CD4-positive, alpha-beta T cell treated with Interleukin-4 for 4 hours (primary cell): ENCODE measurements at places on chromosomes 1 and 21.

- DNase-seq = no peak
These were observed 167.5 kb downstream of the TPR start for GRCh38 chr1:186207391-186208085.

GRCh38 chr1:86387916-86388627, 8.1 kb downstream of the ODF2L start:
- no peak for DNase-seq

GRCh38 chr1:207810606-207811295, 58.9 kb downstream of the CD46 start:
- no peak for DNase-seq

GRCh38 chr1:178362747-178363146, 134.0 kb downstream of the CLEC20A start:
- DNase-seq = no peak

GRCh38 chr1:9145714-9146113, 16.8 kb upstream of the GPR157 start:
- no peak for DNase-seq

- DNase-seq = peak; percentile 80
These were observed 69.2 kb upstream of the SSBP3 start for GRCh38 chr1:54475357-54475881.

- no peak for DNase-seq
These were observed 26.0 kb downstream of the SDE2 start for GRCh38 chr1:225973158-225973557.

DNA sequence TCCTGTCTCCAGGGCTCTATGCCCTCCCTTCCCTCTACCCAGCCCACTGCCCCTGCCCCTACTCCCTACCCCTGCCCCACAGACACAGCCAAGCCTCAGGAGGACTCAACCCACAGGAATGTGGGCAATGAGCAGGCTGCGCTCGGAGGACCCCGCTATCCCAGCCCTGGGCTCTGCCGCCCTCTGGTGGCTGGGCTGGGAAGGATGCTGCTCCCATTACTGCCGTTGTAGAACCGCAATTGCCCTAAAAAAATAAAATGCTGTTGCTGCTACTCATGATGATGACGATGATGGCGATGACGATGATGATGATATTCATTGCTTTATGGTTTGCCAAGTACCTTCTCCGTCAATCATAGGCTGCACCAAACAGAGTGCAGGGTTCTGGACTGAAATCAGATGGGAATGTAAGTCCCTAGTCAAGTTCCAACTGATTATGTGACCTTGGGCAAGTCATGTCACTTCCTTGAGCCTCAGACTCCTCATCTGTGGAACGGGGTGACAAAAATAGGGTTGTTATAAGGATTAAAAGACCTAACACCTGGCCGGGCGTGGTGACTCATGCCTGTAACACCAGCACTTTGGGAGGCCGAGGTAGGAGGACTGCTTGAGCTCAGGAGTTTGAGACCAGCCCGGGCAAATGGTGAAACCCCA, 24.6 kb downstream of the ARHGEF19 start:
- peak; percentile 66 for DNase-seq

- no peak for DNase-seq
These were observed 33.4 kb downstream of the HMCN1 start for GRCh38 chr1:185767508-185768120.

GRCh38 chr1:26950602-26951001, 9.7 kb downstream of the KDF1 start:
- DNase-seq = no peak

GRCh38 chr21:8993284-8993942, 1528.0 kb upstream of the TPTE start:
- DNase-seq = no peak

DNA sequence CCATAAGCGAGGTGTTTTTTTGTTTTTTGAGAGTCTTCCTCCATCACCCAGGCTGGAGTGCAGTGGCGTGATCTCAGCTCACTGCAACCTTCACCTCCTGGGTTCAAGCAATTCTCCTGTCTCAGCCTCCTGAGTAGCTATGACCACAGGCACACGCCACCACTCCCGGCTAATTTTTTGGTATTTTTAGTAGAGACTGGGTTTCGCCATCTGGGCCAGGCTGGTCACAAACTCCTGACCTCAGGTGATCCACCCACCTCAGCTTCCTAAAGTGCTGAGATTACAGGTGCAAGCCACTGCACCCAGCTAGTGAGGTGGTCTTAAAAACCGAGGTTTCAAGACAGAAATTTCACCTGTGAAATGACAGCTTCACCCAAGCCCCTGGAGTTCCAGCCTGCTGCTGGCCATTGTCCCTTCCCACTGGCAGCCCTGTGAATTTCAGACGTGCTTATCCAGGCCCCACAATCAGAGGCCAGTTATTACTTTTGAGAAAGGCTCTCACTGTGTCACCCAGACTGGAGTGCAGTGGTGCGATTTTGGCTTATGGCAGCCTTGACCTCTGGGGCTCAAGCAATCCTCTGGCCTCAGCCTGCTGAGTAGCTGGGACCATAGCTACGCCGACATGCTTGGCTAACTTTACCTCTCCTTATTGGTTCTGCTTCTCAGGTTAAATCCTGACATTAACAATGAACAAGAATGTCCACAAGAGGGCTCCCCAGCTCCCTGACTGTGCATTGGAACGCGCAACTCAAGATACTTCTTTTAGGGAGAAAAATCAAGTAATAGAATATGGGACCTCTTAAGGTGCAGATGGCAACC, 19.4 kb downstream of the ENO1 start:
- peak; percentile 69 for DNase-seq

DNA sequence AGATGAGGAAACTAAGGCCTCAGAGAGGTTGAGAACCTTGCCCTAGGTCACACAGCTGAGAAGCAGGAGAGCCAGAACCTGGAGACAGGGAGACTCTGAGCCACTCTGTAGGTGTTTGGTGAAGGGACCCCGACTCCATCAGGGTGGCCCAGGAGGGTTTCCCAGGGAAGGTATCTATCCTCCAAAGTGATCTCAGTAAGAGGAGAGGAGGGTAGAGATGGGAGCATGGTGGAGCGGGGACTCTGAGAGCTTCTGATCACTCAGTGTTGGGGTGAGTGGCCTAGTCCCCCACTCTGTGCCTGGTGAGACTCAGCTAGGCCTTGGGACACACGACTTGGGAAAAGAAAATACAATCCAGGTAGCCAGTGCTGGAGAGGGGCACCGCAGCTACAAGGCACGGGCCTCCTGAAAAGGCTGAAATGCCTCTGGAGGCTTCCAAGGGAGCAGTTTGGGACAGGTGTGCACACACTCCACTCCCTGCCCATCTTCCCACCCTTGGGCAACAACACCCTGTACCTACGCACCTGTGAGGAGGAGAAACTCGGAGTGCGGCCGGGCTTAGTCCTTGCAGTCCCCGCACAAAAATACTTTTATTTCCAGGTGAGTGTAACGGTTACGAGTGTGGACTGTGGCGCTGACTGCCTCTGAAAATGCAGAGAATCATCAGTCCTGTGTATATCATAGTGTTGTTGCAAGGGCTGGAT, 80.8 kb downstream of the CAMK2N1 start:
- no peak for DNase-seq

DNA sequence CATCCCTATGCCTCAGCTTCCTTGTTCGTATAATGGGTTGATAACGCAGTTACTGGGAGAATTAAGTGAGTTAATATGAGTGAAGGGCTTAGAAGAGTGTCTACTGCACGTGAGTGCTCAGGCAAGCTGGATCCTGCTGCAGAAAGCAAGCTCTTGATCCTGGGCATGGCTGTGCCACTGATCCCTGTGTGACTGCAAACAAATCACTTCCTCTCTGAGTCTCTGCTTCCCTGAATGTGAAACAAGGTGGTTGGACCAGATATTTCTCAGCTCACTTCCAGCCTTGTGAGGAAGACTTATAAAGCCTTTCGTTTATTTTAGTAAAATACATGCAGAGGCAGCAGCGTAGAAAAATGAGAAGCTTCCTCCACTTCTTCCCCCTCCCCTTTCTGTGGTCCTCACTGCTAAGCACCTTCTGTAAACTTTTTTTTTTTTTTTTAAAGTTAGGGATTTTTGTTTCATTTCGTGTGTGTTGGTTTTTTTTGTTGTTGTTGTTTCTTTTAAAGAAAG, 13.8 kb downstream of the PSEN2 start:
- DNase-seq = no peak

DNA sequence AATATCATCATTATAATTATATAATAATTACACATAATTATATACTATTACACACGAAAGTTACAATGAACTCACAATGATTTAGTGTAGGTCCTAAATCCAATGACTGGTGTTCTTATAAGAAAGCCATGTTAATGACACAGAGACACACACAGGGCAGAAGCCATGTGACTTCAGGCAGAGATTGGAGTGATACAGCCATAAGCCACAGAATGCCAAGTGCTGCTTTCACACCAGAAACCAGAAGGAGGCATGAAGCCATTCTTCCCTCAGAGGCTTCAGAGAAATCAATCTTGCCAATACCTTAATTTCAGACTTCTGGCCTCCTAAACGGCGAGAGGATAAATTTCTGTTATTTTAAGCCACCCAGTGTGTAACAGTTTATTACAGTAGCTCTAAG, 147.4 kb upstream of the KRTAP19-8 start:
- peak; percentile 56 for DNase-seq

- no peak for DNase-seq
These were observed 175.0 kb downstream of the CTH start for GRCh38 chr1:70586046-70586445.

DNA sequence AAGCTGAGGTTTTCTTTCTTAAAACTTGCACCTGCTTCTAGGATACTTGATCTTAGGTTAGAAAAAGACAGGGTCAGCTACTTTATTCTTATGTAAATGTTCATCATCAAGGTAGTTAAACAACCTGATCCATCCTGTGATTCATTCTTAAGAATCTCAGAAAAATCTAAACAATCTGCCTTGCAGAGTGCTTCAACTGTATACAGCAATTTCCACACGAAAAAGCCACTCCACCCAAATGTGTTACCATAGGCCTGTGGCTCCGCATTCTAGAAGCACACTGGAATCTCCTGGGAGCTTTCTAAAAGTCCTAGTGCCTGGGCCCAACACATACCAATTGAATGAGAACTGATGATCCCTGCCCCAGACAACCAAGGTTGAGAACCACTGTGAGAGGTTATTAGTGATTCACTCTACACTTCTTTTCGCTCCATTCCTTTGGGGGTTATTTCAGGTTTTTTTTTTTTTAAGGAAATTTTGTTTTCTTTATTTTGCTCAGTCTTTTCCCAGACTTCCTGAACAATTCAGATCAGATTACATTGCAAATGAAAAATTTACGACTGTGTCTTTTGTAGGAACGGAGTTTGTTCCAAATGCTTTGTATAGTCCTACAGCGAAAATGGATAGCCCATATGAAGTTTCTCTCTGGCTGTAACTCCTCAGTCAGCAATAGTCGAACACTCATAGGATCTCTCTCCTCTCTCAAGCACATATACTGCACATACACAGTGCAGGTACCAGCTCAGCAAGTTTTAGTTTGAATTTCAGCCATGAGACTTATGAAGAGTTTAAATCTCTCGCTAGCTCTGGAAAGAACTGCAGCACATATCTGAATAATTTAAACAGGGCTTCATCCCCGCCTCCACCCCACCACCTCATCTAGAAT, 16.1 kb downstream of the SMYD2 start:
- no peak for DNase-seq

- DNase-seq = no peak
These were observed 1.2 kb downstream of the ITPKB start for GRCh38 chr1:226737819-226738420.

DNA sequence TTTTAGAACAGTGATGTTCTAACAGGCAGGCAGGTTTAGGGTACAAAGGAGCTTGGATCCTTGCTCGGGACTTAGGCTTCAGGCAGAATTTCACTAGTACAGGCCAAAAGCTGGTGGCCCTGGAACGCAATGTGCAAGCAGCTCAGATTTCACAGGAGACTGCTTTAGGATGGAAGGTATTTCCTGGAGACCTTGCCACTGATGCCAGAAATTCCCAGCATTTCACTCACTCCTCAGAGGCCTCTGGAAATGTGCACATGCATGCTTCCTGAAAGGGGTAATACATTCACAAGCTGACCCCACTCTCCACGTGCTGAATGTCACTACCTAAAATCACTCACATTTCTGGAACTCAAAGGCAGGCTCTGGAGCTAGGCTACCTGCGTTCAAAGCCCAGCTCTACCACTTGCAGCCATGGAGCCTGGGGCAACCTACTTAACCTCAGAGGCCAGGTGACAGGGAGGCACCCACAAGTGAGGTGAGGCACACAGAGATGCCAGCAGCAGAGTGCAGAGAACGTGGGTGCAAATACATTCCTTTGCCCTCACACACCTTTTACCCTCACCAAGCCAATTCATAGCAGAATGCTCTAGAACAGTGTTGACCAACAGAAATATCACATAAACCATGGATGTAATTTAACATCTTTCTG, 56.5 kb downstream of the CDC7 start:
- DNase-seq = peak; percentile 9

GRCh38 chr1:67294836-67295617, 12.6 kb upstream of the IL12RB2 start:
- no peak for DNase-seq

GRCh38 chr1:68442006-68442405, 7.7 kb downstream of the RPE65 start:
- DNase-seq = no peak
